ENCODE measurements at places on chromosomes 16 and 17.

- DNase-seq = no peak
Observed at GRCh38 chr17:49839455-49839854, 8.4 kb downstream of the TAC4 start.

DNA sequence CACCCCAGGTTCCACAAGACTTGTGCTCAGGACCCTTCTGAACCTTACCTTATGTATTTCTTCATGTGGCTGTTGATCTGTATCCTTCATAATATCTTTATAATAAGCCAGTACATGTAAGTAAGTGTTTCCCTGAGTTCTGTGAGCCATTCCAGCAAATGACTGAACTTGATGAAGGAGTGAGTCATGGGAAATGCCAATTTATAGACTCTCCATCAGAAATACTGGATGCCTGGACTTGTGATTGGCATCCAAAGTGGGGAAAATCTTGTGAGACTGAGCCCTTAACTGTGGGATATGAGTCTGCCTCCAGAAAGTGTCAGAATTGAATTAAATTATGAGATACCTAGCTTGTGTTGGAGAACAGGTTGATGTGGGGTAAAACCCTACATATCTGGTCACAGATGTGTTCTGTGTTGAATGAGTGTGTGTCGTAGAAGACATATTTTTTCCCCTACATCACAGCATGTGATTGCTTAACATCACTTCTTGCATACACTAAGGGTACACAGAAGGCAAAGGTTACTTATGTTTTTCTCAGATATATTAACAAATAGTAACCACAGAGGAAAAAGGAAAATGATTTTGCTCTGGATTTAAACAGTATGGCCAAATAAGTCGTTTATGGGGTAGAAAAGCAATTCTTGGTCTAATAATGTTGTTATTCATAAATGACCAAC lies 70.2 kb upstream of the NETO2 start:
- no peak for DNase-seq

DNA sequence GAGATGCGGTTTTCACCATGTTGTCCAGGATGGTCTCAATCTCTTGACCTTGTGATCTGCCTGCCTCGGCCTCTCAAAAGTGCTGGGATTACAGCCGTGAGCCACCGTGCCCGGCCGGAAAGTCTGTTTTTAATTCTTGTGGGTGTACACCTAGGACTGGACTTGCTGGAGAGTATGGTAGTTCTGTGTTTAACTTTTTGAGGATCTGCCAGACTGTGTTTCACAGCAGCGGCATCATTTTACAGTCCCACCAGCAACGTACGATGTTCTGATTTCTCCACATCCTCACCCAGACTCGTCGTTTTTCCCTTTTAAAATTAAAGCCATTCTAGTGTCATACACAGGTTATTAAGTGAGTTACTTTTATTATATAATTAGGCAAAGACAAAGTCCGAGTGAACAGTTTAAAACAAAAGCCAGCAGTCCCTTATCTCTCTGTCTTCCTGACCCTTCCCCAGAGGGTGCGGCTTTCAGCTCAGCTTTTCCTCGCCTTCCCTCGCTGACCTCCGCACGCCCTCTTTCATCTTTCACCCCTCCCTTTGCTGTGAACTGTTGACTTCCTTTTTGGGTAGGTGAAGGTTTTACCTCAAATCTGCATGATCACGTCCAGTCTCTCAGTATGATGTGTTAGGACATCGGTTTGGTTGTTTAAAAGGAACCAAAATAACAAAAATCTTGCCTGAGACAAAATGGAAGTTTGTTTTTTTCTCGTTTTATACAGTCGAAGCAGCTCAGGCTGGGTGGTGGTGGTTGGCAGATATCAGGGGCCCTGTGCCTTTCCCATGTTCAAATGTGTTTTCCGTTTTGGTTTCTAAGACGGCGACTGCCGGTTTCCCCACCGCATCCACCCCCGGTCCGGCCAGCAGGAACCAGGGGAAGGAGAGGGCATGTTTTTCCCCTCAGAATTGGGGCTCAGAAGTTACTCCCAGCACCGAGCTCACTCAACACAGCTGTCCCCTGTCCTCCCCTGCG lies 18.0 kb downstream of the FAM234A start:
- DNase-seq = no peak

GRCh38 chr16:55297910-55298479 lies 26.0 kb upstream of the IRX6 start:
- DNase-seq = peak; percentile 42

DNA sequence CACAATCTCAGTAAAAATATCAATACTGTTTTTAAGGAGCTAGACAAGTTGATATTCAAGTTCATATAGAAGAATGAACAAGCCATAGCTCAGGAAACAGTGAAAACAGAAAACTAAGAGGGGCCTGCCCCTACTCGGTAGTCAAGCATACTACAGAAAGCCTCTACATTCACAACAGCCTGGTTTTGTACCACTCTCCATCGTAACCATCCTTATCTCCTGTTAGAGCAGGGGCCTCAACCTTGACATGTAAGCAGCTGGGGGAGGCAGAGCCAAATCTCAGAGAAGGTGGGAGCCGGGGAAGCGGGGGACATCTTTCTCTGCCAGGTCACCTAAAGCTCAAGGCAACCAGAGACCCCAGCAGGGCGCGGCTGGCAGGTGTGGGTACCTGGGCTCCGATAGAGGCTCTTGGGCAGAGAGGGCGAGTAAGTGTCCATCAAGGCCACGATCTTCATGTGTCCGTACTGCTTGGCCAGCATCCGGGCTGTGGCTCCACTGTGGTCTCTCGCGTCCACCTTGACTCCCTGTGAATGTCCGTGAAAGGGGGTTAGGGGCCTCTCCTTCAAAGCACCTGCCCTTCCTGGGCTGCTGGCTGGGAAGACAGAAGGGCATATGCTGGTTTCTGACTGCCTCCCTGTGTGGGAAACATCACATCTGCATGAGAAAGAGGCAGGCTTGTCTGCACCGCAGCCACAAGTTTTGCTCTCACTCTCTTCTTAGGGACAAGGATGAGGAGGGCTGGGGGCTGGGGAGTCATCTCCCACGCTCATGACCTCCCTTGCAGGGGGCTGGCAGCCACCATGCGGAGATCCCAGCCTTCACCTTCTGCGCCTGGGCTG lies 20.2 kb downstream of the ANKS3 start:
- no peak for DNase-seq

GRCh38 chr17:35705705-35706104 lies 25.7 kb upstream of the RASL10B start:
- no peak for DNase-seq

- no peak for DNase-seq
Observed at GRCh38 chr16:77963185-77964044, 58.9 kb upstream of the CLEC3A start.

GRCh38 chr17:40281663-40282062 lies 6.0 kb upstream of the CDC6 start:
- peak; percentile 31 for DNase-seq

GRCh38 chr17:68851890-68852289 lies 103.3 kb downstream of the ABCA8 start:
- no peak for DNase-seq

DNA sequence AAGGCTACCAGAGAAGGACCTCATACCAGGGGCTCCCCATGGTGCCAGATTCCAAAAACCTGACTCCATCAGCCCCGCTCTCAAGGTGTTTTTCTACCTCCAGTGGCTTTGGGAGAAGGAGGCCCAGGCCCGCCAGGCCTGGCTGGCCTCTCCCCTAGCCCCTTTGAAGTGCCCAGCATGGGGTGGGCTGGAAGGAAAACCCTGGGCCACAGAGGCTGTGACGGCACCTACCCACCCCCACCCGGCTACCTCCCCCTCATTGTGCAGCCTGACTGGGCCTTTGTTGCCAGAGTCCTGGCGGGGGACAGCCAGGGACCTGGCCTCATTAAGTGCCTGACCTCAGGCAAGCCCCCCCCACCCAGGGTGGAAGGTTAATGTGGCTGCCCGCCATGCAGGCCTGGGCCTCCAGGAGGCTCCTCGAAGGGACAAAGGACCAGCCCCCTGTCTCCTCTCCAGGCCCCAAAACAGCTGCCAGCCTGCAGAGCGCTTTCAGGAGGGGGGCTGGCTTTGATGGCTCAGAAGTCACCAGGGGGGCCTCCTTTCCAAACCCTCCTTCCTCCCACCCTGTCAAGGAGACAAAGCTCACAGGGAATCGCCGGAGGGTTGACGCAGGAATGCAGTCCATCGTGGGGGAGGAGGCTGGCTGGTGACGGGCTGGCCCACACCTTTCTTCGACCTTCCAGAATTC lies 159.4 kb downstream of the ZNF423 start:
- no peak for DNase-seq

GRCh38 chr16:85173981-85174751 lies 61.9 kb upstream of the CIBAR2 start:
- DNase-seq = no peak

- no peak for DNase-seq
Observed at GRCh38 chr17:44360144-44360533, 3.5 kb downstream of the FAM171A2 start.

DNA sequence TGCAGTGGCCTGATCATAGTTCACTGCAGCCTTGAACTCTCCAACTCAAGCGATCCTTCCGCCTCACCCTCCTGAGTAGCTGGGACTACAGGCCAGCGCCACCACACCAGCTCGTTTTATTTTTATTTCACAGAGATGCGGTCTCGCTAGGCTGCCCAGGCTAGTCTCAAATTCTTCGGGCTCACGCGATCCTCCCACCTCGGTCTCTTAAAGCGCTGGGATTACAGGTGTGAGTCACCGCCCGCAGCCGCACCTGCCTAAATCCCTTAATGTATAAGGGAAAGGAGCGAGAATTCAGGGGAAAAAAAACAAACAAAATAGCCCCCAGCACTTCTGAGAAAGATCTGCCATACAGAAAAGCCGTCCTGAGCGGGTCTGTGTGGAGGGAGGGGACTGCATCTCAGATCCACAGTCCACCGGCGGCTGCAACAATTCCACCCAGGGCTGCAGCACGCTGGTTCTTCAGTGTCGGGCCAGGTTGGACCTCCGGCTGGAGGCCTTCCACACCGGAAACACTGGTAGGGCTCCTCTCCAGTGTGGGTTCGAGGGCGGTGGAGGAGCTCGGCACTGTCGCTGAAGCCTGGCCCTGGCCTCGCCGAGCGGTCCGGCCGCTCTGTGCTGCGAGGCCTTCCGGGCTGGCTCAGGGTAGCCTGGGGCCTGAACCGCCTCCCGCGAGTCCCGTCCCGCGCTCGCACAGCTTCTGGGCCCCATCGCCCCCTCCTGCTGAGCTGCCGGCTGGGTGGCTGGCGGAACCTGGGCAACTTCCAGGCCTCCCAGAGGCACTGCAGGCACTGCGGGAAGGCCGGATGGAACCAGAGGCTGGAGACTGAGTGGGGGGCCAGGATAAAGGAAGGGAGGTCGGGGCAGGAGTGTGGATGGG lies 7.0 kb downstream of the ZNF843 start:
- DNase-seq = no peak

DNA sequence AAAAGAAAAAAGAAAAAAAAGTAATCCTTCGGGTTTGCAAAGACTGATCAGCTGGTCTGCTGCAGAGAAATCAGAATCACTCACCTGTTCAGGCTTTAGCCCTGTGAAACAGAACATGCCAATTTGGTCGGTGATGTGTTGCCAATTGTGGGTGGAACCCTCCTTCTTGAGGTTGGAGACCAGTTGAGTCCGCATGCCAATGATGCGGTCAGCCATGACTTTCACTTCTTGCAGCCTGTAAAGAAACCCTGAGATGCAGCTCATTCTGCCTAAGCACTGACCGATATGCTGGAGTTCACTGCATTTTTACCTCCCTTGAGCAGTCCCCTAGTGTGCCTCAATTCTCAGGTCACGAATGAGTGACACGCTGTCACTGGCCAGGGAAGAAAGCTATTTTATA lies 24.8 kb upstream of the SLC38A7 start:
- peak; percentile 86 for DNase-seq

- DNase-seq = no peak
Observed at GRCh38 chr16:47511882-47512281, 50.8 kb downstream of the PHKB start.

GRCh38 chr16:68417711-68418301 lies 30.5 kb downstream of the SMPD3 start:
- DNase-seq = no peak

DNA sequence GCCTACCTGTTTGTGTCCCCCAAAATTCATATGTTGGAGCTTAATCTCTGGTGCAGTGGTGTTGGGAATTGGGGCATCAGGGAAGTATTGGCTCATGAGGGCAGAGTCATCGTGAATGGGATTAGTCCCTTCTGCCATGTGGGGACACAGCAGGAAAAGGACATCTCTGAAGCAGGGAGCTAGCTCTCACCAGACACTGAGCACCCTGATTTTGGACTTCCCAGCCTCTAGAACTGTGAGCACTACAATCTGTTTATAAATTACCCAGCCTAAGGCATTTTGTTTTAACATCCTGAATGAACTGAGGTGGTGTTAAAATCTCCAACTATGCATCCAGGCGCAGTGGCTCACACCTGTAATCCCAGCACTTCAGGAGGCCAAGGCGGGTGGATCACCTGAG lies 206.0 kb downstream of the SEC14L1 start:
- no peak for DNase-seq

- no peak for DNase-seq
Observed at GRCh38 chr17:73029991-73030390, 62.5 kb downstream of the SLC39A11 start.

- DNase-seq = no peak
Observed at GRCh38 chr16:24863582-24864437, 18.0 kb downstream of the SLC5A11 start.

DNA sequence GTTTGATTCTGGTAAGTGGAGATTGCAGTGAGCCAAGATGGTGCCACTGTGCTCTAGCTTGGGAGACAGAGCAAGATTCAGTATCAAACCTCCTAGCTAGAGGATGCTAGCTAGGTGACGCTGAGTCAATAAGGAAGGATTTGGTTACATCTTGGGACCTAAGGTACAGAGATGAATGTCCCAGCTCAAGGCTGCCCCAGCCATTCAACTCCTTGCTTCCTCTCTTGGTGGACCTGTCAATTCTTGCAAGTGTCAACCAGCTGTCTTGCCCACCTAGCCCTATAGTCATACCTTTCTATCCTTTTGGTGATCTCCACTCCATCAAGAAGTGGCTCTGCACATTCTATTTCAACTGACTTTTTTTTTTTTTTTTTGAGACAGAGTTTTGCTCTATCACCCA lies 1.4 kb upstream of the MILR1 start:
- no peak for DNase-seq

GRCh38 chr16:351804-352520 lies 561 bp downstream of the AXIN1 start:
- peak; percentile 33 for DNase-seq

DNA sequence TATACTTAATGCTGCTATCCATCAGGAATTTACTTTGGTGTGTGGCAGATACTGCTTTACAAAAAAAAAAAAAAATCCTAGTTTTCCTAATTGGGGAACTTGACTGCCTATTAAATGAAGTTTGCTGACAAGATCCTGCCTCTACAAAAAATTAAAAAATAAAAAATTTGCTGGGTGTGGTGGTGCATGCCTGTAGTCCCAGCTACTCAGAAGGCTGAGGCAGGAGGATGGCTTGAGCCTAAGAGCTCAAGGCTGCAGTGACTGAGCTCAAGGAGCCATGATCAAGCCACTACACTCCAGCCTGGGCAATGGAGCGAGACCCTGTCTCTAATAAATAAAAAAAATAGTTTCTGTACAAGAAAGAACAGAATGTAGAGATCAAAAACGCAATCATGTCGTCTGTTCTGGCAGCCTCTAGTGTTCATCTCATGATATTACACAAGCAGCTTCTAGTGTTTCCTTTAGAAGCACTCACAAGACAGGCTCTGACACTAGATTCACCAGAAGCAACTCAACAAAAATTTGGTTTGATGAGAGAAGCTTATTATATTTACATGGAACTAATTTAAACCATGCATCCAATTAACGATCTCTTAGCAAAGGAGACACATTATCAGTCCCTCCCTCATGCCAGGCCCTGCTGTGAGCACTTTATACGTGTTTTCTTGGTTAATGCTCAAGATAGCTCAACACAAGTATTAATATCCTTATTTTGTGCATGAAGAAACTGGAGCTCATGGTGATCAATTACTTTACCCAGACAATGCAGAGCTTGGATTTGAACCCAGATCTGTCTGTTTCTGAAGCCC lies 6.8 kb upstream of the KRTAP17-1 start:
- DNase-seq = peak; percentile 62

- DNase-seq = no peak
Observed at GRCh38 chr17:79798299-79799173, 1.7 kb upstream of the CBX8 start.
